ENCODE measurements at places on chromosomes 13 and 19.

GRCh38 chr13:109131698-109132257, 502.4 kb downstream of the MYO16 start:
- no peak for DNase-seq

DNA sequence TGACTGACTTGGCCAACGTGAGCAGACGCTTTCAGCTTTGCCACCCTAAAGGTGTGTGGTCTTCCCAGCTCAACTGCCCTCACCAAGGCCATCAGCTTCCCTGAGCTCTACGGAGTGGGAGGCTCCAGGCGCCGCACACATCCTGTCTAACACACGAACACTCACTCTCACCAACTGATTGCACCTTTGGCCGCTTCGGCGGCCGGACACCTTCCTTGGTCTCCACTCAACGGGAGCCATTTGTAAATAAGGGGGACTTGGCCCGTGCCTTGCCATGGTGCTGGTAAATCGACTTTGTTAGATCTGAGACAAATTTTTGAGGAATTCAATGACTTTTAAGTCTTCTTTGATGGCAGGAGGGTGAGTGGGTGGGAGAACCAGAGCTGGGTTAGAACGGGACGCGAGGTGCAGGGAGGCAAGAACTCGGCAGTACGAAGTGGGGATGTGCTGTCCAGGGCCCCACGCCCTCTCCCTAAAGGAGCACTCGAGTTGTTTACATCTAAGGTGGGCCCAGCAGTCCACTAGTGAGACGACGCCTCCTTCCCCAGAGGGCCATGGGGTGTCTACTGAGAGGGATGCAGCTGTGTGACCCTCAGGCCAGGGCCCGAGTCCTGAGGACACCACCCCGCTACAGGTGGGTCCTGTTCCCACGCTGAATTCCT, 4.4 kb downstream of the C13orf46 start:
- no peak for DNase-seq

DNA sequence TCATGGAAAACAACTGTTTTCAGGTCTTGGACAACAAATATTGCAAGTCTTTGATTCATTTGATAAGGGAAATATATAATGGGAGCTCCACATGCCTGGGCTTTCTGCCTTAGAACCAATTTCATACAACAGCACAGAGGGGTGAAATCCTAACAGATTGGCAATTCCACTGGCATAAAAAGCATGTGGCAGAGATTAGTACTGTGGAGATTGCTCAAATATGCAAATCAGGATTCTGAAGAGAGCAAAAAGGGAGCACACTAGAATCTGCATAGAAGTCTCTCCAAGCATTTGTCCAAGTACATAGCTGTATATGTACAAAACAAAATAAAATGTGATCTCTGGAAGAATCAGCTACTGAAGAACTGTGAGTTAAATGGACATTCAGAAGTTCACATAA, 312.9 kb upstream of the SLITRK5 start:
- DNase-seq = no peak

DNA sequence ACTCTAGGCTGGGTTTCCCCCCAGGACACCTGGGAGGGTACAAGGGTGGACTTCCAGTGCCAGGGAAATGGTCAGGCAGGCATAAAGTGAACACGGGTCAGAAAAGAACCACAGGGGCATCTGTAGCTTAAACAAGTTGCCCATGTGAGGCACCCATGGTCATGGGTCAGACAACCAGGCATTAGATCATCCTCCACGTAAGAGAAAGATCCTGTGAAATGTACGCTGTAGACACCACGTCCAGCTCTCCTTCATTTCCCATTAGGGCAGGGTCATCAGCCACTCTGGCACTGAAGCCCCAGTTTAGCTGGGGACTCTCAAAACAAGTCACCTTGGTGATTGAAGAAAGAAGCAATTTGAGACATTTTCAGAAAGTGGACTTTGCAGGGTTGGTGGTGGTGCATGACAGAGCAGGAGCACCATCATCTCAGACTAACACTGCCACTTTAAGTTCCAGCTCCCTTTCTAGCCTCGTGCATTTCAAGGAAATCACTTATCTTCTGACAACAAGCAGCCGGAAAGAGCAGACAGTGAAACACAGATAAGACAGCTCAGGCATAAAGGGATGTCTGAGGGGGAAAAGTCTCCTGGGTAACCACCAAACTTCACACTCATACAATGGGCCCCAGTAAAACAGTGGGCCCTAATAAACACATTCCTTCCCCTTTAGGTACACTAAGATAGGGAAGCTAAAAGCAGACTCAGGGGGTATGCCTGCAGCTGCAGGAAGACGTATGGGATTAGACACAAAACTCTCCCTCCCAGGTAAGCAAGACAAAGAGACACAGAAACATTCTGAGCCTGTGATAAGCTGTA, 16.1 kb upstream of the SIGLEC6 start:
- DNase-seq = peak; percentile 20

GRCh38 chr13:80900561-80900960, 559.6 kb upstream of the SPRY2 start:
- no peak for DNase-seq

DNA sequence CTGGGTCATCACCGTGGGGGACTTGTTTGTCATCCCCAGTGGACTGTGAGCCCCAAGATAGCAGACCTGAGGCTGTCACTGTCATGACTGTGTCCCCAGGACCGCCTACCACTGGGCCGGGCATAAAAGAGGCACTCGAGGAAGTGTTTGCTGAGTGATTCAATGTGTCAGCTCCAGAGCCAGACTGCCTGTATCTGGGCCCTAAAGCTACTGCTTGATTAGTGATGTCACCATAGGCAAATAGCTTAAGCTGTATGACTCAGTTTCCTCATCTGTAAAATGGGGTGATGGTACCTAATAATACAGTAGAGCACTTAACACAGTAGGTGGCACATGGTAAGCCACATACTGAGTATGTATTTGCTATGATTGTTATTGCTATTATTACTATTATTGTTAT, 11.2 kb upstream of the CEACAM19 start:
- DNase-seq = no peak

GRCh38 chr13:86813198-86813597, 858.0 kb upstream of the SLITRK5 start:
- DNase-seq = no peak

GRCh38 chr19:45812297-45812696, 2.8 kb downstream of the RSPH6A start:
- peak; percentile 34 for DNase-seq

GRCh38 chr13:112443191-112443994, 67.2 kb downstream of the SPACA7 start:
- DNase-seq = no peak

GRCh38 chr13:113491418-113491883, 940 bp upstream of the DCUN1D2 start:
- peak; percentile 47 for DNase-seq

GRCh38 chr13:23460309-23460708, 26.8 kb upstream of the SACS start:
- DNase-seq = no peak

GRCh38 chr19:10712045-10712444, 5.8 kb upstream of the DNM2 start:
- DNase-seq = no peak

- DNase-seq = no peak
Measured at GRCh38 chr13:40189426-40189825, 477.0 kb downstream of the FOXO1 start.

DNA sequence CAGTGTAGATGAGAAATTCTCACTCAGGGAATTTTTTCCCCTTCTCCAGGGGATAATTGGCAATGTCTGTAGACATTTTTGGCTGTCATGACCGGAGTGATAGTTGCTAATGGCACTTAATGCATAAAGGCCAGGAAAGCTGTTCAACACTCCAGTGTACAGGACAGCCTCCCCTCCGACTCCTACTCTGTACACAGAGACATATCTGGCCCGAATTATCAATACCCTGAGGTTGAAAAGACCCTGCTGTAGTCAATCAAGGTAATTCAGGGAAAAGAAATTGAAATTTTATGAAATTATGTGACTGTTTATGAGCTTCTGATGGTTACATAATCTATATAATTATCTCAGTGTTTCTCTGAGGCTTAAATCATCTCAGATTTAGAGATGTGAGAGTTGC, 720.7 kb downstream of the OLFM4 start:
- no peak for DNase-seq

DNA sequence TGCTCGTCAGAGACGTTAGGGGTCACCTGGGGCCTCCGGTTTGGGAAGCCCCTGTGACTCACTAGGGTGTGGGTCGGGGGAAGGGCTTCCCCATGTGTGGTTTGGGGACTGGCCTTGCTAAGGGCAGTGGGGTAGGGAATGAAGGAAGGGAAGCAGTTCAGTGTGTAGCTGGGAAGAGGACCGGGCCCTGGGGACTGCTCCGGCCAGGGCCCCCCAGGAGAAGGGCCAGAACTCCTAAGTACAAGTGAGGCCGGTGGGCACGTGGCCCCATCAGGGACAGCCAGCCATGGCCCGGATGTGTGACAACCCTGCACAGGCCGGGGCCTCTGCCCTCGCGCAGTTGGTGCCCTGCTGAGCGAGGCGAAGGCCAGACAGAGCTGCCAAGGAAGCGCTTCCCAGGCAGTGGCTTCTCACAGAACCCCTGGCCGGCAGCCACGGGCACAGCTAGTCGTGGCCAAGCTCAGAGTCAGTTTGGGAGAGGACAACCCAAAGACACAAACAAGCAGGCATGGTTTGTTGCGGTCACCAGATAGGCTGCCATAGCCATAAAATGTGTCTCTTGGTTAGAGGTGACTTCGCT, 25.7 kb downstream of the TEX29 start:
- DNase-seq = no peak

DNA sequence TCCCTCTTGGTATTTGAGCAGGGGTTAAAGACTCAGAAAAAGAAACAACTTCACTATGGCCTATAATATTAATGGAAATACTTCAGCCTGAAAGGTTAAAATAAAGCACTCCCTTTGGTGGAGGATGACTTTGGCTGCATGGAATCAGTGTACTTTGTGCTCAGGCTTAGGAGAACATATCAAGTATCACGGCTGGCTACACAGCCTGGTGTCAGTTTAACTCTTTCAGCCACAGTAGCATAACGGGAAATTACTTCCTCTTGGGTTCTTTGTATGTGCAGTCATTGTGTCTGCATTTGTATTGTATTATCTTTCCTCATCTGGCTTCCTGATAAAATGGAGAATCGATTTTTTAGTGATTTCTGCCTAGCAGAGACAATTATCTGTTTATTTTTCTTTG, 239.0 kb downstream of the GGACT start:
- no peak for DNase-seq

- peak; percentile 36 for DNase-seq
Measured at GRCh38 chr13:39959497-39960144, 304.2 kb downstream of the COG6 start.

DNA sequence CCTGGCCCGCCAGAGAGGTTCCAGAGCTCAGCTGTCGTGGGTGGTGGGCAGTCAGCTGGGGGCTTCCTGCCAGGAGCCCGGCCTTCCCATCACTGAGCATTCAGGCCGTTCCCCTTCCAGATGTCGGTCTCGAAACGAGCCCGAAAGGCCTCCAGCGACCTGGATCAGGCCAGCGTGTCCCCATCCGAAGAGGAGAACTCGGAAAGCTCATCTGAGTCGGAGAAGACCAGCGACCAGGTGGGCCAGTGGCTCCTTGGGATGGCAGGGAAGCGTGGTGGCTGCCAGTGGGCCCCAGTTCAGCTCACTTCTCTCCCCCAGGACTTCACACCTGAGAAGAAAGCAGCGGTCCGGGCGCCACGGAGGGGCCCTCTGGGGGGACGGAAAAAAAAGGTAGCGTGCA, 19.3 kb downstream of the HDGFL2 start:
- DNase-seq = no peak

- no peak for DNase-seq
Measured at GRCh38 chr13:99506634-99507033, 5.4 kb downstream of the TM9SF2 start.

DNA sequence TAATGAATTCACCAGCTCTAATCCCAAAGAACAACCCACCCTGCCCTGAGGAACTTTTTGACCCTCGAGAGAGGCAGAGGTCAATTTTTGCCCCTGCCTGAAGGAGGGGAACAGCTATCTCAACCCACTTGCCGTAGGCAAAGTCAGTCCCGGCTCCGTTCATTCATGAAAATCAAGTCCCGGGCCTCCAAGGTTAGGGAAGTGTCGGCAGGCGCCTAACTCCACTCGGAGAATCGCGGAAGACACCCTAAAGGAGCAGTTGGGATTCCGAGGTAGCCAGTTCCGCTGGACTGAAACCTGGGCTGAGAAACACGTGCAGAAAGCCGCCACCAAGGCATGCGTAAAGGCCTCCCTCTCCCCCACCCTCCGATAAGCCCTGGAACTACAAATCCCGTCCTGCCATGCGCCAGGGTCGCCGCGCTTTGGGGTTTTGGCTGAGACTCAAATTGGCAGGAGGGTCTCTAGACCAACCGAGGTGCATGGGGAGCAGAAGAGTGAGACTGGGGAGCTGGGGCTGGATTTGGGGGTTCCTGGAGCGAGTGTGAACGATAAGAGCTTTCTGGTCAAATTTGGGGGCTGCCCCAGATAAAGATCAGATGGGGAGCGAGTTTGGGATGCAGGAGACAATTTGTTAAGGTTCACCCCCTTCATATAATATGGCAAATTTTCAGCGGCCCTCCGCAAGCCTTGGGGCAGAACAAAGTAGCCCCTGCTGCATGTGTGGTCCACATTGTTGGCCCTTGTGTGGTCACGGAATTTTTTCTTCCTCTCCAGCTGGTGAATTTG, at the start of gene TNPO2:
TSS of gene TNPO2 (minus strand) at position 292 of the 786 bp plus-strand sequence. CDS start 2,955 bp downstream, outside the sequence.
- DNase-seq = peak; percentile 77
